ENCODE measurements at places on chromosomes 4 and X.

DNA sequence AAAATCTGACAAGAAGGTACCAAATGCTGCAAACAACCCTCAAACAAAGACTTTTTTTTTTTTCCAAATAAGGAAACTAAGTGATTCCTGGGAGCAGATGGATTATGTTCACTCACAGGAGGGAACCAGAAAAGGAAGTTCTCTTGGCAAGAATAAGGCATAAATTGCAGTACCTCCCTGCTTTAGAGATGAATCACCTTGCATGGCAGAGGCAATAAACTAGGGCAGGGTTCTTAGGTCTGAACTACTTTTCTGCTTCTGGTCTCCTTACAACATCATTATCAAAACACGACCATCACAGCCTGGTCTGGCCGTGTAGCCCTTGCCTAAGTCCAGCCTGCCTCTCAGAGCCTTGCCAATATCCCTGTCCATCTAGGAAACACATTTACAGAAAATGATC lies 6.3 kb downstream of the TMEM31 start:
- ATAC-seq, result no peak

DNA sequence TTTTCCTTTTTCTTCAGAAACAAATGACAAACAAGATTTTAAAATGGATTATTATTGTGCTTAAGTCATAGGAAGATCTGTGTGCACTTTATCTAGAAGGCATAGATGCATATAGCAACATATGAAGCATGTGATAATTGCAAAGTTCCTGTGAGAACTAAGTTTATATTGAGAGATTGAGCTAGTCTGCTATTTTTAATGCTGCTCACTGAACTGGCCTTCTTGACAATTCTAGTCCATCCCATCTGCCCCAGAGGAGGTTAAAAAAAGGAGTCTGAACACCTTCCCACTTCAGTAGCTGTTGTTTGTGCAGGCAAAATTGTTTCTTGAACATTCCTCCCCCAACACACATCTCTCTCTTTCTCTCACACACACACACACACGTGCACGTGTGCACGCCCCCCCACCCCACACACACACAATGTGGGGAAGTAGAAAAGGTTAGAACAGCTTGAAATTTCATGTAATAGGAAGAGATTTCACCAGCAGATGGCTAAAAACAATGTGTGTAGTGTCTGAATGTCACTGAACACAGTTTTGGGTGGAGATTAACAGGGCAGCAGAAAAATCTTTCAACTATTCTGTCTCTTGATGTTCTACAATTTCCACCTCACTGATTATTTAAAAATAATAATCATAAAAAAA lies 108.0 kb downstream of the GPM6A start:
- no peak for ATAC-seq

DNA sequence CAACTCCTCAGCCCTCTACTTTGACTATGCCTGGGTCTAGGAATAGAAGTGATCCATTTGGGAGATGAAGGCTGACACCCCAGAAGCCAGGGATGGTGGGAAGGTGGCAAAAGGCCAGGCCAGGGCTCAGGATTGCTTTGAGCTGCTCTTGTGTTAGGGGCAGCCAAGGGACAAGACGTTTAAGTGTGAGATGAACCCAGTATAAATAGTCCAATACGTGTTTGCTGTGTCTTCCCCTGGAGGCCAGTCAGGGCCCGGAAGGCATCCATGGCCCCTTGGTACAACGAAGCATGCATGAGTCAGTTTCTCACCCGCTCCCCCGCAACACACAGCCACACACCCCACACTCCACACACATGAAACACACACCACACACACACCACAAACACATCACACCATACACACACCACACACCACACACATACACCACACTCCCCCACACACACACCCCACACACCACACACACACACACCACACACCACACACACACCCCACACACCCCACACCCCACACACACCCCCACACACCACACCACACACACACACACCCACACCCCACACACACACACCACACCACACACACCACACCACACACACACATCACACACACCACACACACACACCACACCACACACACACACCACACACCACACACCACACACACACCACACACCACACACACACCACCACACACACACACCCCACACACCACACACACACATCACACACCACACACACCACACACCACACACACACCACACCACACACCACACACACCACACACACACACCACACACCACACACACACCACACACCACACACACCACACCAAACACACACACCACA lies 5.1 kb downstream of the STARD8 start:
- ATAC-seq, result no peak

DNA sequence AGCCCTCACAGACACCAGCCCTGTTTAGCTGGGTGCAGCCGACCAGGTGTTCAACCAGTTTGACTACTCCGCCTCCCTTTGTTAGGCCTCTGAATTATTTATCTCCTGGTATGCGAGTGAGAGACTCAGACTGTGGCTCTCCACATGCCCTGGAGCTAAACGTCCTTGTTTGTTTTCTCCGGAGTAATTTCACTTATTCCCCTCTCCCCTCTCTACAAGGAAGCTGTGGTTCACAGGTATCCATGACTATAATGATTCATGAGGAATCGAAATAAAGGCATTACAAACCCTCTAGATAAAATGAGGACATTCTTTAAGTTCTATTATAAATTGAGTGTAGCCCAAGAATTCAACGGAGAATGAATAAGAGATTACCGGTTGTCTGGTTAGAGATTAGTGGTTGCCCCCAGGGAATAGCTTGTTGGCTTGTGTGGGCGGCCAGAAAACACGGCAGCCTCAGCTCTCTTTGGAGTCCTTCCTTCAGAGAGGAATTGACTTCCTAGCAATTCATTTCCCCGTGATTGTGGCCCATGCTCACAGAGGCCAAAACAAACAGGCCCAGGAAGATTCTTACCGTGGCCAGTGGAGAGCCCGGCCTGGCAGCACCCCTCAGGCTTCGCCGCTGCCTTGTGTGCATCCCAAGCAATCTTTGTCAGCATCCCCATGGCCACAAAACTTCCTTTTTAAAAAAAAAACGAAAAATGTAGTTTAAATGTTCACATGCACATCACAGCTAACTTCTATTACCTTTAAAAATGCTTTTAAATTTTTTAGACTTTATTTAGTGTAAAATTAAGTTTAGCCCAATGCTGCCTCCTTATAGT lies 60.2 kb upstream of the CBR4 start:
- no peak for ATAC-seq

DNA sequence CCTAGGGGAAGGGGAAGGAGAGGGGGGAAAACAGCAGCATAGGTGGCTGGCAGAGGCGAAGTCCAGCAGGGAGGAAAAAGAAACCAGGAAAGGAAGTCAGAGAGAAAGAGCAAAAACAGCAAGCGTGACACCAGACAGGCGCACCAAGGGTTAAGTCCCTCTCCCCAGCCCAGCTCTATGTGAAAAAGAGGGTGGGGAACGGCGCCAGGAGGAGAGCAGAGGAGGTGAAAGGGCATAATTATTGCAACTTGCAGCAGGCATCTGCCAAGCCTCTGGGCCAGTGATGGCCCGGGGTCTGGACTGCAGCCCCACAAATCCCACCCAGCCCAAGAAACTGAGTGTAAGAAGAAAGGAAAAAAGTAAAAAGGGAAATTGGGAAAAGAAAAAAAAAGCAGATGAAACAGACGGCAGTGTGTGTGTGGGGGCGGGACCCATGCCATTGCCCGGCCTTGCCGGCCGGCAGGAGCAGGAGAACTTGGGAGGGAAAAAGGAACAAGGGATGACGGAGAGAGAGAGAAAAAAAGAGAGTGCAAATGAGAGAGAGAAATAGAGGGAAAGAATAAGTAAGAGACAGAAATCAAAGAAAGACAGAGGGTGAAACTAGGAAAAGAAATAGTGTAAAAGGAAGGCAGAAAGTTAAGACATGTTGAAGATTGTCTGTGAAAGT lies 14.1 kb upstream of the RHOXF2 start:
- no peak for ATAC-seq

DNA sequence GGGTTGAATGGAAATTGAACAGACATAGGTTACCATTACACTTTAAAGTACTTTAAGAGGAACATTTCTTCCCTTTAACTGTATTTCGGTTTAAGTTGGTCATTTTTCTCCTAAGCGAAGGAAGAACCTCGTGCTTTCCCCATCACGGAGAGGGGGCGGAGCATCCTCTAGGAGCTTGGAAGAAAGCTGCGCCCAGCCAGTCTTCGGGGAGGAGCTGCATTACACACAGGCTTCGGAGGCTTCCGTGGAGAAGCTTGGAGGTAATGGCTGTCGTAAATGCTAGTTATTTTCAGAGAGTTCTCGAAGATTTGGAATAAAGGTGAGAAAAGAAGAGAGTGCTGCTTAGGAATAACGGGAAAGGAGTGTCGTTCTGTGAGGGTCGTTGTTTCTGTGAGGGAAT lies at the start of gene PWWP3B:
TSS of gene PWWP3B (plus strand) at position 199 of the 400 bp plus-strand sequence. CDS start 37,128 bp downstream, outside the sequence.
- ATAC-seq, result no peak

GRCh38 chrX:124239911-124240310 lies 92.5 kb upstream of the TEX13D start:
- ATAC-seq, result peak; percentile 82

- ATAC-seq, result peak; percentile 35
Observed at GRCh38 chr4:168881781-168882420, 128.2 kb downstream of the CBR4 start.

DNA sequence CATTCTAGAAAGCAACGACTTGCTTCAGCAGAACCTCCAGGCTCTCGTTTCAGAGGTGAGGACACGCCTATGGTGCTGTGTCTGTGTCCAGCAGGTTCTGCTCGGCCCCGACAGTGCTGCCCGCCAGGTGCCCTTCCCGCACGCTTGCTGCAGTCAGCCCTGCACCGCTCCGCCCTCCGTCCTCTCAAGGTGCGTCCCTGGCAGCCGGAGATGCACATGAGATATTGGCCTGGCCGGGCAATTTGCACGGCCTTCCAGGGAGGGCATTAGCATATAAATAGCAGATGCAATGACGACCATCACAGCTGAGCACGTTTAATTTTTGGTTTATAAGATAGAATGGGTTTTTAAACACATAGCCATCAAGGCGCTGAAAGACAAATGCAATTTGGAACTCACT lies 14.4 kb downstream of the UVSSA start:
- ATAC-seq, result no peak

- no peak for ATAC-seq
Observed at GRCh38 chr4:124947622-124948265, 235.2 kb upstream of the ANKRD50 start.

- ATAC-seq, result no peak
Observed at GRCh38 chr4:95220205-95221175, 328.3 kb downstream of the UNC5C start.

DNA sequence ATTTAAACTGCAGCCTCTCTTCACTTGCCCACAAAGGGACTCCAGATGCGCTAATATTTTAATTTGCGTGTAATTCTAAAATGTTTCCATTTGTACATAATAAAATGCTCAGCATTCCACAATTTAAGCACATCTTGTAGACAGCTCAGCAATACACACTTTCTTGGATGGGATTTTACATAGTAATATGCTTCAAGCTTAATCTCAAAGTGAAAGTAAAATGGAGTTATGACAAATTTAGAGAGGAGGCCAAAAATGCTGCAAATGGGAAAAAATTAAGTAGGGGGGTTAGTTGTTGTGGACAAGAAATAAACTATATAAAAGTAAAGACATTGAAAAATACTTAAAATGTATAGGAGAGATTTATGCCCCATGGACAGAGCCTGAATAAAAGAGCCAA lies 149.1 kb downstream of the FBXO8 start:
- no peak for ATAC-seq

- no peak for ATAC-seq
Observed at GRCh38 chr4:3759236-3759635, 6.9 kb upstream of the ADRA2C start.

DNA sequence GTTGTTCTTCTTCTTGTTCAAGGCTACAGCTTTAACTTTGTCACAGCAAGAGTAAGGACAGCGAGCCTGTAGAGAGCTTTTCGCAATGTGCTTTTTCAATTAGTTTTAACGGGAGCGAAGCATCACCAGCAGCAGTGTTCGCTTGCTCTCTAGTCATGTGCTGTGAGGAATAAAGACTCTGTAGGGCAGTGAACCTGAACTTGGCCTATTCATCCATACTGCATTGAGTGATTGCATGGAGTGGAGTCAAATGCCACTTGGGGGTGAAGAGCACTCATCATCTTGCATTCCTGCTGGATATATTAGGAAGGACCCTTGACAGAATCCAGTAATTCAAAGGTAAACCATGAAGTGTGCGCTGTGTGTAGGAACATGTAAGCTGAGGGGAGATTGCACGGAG lies 240.0 kb downstream of the FRMPD4 start:
- ATAC-seq, result no peak

- no peak for ATAC-seq
Observed at GRCh38 chr4:1797861-1798579, 4.9 kb downstream of the FGFR3 start.

DNA sequence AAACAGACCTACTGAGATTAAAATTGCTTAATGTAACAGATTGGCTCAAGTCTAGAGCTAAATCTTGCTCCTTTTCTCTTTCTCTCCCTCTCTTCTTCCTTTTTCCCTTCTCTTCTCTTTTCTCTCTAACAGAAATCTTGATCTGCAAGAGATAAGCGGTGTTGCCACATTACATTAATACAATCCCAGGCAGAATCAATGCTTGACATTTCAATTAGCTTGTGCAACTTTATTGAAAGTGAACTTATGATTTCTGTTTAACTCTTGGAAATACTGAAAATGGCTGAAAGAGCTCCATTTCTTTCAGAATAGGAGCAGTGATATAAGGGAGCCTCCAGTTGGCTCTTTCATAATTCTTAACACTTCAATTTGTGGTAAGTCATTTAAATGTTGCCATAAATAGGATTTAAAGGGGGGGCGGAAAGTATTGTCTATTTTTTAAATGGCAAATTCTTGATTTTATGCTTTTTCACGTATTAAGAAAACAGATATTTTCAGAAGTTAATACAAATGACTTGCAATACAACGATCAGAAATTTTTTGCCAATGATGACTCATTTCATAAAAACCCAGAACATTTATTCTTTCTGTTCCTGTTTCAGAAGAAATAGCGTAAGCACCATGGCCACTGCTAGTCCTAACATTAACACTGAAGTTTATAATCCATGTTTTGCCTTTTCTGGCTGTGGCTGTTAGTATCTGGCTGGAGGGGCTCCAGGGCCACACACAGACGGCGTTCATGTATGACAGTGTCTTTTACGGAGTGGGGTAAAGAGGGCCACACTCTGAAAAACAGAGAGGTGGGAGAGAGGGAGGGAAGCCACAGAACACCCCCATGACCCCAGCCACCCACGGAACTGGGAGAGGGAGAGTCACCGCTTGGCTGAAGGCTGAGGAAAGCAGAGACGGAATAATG lies 115.7 kb upstream of the FAT1 start:
- ATAC-seq, result peak; percentile 45

- ATAC-seq, result peak; percentile 53
Observed at GRCh38 chr4:46931981-46932380, 22.9 kb upstream of the COX7B2 start.

- peak; percentile 14 for ATAC-seq
Observed at GRCh38 chr4:42399393-42399792, 2.1 kb downstream of the SHISA3 start.

DNA sequence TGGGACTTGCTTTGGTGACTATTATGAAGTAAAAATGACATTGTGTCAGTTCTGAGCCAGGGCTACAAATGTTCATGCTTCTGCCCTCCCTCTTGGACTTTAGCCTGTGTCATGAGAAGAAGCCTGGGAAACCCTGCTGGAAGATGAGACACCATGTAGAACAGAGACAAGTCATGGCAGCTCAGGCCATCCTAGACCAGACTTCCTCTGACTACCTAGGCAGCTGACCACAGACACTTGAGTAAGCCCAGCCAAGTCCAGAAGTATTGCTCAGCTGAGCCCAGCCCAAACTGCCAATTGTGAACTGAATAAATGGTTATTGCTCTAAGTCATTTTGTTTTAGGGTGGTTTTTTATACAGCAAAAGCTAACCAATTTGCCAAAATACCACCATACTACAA lies 467.6 kb upstream of the CNKSR2 start:
- no peak for ATAC-seq

Data from stimulated activated memory B cell treated with anti-CD40 and anti-IgM and Interleukin-4, amounts not matched to agents 10 μg/mL and 1 μg/mL and 100 μg/mL, for 72 hours (primary cell).